GDM1 (cell line): ENCODE measurements at places on chromosomes 4 and X.

DNA sequence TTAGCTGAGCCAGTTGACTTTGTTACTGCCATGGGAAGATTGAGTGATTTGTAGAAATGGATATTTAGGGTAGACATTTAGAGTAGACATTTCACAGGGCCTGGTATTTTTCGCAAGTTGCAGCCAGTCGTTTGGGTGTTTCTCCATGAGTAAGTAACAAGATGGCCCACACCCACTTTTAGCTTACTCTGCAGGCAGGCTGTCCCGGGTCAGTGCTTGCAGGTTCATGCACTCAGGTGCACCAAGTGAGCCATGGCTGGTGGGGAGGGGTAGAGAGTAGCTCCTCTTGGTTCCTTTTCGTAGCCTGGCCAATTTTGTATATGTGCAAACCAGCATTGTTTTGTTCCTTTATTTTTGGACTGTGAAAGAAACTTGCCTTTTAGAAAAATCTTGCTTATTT is 145.6 kb downstream of the POLA1 start:
- no peak for DNase-seq

GRCh38 chrX:36198575-36198974 is 279.0 kb downstream of the CFAP47 start:
- DNase-seq = no peak

- no peak for DNase-seq
These were observed 96.0 kb downstream of the SMARCA1 start for GRCh38 chrX:129427267-129427666.

DNA sequence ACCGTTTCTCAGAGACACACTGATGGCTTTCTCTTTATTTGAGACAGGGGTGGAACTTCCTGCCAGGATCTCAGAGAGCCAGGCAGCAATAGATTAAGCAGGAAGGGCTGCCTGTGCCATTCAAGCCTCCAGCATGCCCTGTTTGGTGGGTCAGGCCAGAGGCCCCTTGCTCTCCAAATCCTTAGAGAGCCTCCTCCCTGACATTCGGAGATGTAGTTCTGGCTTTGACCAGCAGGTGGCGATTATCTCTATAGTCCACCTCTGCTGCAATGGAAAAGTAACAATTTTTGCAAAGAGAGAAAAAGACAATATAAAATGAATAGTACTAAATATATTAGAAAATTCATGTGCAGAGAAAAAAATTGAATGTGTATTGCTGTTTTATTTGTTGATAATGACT is 93.9 kb downstream of the NXF2B start:
- DNase-seq = no peak

GRCh38 chrX:404656-405055 is 17.9 kb upstream of the PPP2R3B start:
- no peak for DNase-seq

- no peak for DNase-seq
These were observed 83.7 kb upstream of the NHS start for GRCh38 chrX:17291171-17291900.
